Kidney glomerular epithelial cell (primary cell): ENCODE measurements at places on chromosomes 7 and 10.

DNA sequence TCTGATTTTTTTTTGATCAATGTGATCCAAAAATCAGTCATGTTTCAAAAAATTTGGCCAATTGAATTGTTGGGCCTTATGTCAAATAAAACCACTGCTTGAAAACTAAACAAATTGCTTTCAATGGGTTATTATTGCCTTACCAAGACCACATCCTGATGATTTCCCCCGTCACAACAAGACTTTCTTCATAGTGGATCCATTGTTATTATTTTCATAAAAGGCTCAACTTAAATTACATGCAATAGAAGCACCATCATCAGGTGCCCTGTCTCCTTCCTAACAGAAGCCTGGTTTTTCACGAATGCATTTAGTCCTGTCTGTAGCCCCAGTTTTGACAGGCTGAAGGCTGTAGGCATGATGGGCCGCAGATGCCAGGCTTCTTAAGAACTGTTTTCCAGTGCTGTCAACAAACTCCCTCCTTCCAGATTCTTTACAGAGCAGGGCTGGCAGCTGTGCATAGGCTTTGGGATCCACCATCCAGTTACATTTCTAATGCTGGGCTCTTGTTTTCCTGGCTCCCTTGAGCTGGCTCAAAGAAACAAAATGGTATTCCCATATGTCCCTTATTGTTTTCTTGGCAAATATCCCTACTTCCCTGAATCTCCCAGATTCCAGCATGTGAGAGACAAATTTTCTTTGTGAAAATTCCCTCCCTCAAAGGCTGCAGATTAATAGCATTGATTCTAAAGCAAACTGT, 302.0 kb downstream of the TWIST1 start:
- DNase-seq = no peak

DNA sequence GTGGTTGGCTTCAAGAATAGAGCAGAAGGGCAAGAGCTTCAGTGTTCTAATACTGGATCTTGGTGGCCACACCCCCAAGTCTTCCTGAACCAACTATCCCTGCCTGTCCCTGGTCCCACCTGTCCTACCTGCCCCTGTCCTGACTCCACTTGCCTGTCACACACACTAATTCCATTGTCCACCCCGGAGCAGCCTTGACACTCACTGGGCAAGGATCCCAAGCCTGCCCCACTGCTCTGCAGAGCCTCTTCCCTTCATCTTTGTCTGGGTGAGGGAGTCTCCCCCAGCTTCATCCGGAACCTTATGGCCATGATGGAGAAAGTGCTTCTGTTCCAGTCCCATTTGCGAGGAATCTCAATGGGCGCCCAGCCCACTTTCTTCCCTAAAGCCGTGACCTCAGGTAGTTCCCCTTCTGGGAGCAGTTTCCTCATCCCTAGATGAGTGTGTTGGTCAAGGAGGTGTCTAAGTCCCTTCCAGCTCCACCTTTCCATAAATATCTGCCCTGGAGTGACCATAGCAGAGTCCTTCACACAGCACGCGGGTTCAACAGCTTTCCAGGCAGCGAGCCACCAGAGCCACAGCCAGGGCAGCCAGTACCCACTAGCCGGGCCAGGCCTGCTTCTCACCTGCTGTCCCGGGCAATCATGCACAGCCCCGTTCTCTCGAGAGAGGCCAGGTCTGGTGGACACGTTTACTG, 61.5 kb downstream of the VIPR2 start:
- no peak for DNase-seq

GRCh38 chr7:2445047-2445446, 31.2 kb downstream of the GRIFIN start:
- DNase-seq = no peak

GRCh38 chr10:25896421-25896820, 37.6 kb upstream of the MYO3A start:
- no peak for DNase-seq

DNA sequence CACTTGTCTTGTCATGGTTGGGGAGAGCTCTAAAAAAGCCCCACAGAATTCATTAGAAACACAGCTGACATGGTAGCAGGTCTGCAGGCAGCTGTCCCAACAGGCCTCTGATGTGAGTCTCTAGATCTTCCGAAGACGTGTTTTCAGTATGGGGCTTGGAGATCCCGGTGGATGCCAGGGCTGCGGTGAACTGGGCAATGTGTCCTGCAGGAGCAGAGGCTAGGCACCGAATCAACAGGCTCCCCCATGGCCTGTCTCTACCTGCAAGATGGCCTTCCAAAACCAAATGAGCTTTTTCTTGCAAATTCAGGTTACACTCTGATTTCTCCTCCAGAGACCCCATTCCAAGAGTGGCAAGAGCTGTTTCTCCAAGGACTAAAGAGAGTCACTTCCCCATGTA, 2.9 kb downstream of the CPXM2 start:
- DNase-seq = no peak

DNA sequence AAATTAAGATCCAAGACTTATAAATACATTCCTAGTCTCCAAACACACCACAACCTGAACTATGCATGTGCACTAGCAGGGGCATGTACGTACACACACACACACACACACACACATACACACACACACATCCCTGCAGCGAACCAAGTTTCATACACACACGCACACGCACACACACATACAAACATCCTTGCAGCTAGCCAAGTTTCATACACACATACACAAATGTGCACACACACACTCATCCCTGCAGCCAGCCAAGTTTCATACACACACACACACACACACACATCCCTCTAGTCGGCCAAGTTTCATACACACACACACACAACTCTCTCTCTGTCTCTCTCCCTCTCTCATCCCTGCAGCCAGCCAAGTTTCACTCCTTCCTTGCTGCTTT, 82.7 kb upstream of the WIPF3 start:
- peak; percentile 20 for DNase-seq

- no peak for DNase-seq
Observed at GRCh38 chr7:95213148-95213547, 111.2 kb downstream of the PON1 start.
